Pulmonary artery endothelial cell (primary cell): ENCODE measurements at places on chromosomes 3 and 15. TPM values are rescaled to one million over a fixed set of nuclear protein-coding genes. Genes with fewer than 3 reads are reported as not detected.

The ACAA1 gene
- 51.5 and 52.7 TPM in 2 replicates for total RNA-seq

The CHRNA7 gene
- total RNA-seq: 2.8 and 4.0 TPM in 2 replicates

The NGRN gene
- 53.4 and 87.3 TPM in 2 replicates for total RNA-seq

The UNC13C gene
- total RNA-seq: not detected in 2 replicates

The ACKR4 gene
- total RNA-seq: 4.4 and 7.7 TPM in 2 replicates

The PRR20G gene
- not detected in 2 replicates for total RNA-seq

The BTBD1 gene
- total RNA-seq: 115 and 126 TPM in 2 replicates

- DNase-seq: no peak
Observed at GRCh38 chr3:5423076-5423475, 235.6 kb downstream of the EDEM1 start.

DNA sequence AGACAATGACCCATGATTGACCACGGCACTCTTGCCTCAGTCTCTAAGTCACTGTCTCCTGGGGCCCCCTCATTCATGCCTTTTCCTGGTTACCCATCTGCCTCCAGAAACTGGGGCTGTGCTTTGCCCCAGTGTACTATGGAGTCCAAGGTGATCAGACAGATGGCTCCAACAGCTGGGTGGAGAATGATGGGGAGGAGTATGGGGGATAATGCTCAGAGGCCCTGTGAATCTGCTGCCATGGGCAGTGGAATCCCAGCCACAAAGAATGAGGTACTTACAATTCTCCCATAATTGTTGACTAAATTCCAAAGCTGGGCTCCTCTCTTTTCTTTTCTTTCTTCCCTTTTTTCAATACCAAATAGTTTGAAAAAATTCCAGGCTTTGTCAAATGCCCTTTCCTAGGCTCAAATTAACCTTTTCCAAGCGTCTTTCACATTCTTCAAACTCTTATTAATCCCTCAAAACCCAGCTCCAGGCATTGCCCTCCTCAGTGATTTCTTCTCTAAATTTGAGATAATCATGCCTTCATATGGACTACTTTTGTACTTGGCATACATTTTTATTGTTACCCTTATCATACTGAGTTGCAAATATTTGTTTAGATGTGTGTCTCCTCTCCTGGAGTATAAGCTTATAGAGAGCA, 148.5 kb upstream of the ICE2 start:
- no peak for DNase-seq

DNA sequence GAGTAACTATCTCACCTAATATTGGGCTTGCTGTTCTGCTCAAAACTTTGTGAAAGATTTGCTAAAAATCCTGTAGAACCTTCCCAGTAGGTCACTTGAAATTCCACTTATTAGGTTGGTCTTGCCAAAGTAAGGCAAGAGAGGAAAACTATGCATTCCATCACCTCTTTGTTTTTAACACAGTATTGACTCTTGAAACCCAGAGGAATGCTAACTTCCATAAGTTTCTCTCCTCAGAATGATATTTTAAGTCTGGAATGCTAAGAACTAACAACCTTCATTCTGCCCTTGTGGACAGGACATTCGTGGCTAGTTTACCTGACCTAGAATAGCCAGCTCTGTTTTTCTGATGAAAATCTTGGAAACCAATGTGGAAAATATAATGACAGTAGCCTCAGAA, 154.5 kb downstream of the TMCO5A start:
- DNase-seq: no peak

DNA sequence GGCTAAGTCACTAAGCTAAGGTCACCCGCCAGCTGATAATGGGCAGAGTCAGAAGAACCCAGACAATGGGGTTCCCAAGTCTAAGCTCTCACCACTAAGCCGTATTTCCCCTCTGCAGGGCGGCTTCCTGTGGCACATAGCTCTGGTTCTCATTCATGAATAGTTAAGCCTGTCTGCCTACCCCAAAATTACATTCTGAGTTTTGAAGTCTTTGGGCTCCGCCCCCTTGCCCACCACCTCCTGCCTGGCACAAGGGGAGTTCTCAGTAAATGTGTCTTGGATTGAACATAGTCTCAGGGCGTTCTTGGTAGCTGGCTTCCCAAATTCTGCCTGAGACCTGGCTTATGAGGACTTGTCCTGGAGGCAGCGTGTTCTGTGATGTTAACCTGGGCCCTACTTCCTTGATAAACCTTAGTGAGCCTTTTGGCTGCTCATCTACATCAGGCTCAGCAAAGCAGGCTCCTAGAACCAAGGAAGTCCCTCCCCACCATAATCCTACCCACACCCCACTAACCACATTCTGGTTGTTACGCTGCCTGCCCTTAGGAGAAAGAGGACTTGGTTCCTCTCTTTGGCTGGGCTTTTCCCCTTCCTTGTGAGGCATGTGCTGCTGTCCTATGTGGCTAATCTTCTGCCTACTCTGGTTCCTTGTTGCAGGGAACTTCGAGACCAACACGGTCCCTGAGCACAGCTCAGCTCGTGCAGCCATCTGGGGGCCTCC, 54.9 kb downstream of the STARD5 start:
- no peak for DNase-seq

DNA sequence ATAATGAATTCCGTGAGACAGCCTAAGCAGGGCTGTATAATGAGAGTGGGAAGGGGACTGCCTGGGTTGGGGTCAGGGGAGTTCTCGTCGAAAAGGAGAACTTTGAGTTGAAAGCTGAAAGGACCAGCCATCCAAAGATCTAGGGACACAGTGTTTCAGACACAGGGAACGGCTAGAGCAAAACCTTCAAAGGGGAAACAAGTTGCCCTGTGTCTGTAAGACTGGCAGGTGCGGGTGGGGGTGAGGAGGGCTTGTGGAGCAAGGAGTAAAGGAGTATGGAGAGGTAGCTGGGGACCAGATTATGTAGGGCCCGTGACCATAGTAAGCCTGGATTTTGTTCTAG, 1.3 kb upstream of the SRP14 start:
- no peak for DNase-seq

GRCh38 chr15:35545824-35546510, at the start of gene DPH6:
TSS of gene DPH6 (minus strand) at chr15:35546165. CDS start at chr15:35546141, 24 bp downstream.
- peak; percentile 52 for DNase-seq

- no peak for DNase-seq
Observed at GRCh38 chr15:31228980-31229826, 97.4 kb upstream of the KLF13 start.

DNA sequence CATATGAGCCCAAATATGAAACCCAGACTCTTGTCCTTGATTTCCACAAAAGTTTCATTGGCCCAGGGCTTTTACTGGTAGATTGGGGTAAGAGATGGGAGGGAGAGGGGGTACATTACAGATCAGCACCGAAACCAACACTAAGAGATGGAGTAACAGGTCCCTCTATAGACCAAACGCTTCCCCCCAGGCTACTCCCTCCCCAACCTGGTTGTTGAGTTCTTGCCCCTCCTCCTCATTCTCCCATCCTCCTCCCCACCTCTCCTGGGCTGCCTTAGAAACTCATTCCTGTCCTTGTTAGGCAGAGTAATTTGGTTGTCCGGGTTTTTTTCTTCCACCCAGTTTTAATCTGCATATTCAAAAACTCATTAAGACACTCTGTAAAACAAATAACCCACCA, 74.1 kb downstream of the MESD start:
- no peak for DNase-seq
